ENCODE measurements at places on chromosomes 16 and 17. TPM values are rescaled to one million over a fixed set of nuclear protein-coding genes. Genes with fewer than 3 reads are reported as not detected.

The KCNJ16 gene
- total RNA-seq = not detected

The FBXO39 gene
- total RNA-seq = 1.4 TPM

The EPX gene
- not detected for total RNA-seq

- no peak overlapping the region for H3K4me3 ChIP-seq
- no peaks in the 10 kb centered on the region for H3K27me3 ChIP-seq
- peaks cover 20% of the 10 kb centered on the region for H3K36me3 ChIP-seq
- H3K4me1 ChIP-seq = peaks cover 3% of the 10 kb centered on the region
- DNase-seq = no peak
Observed at GRCh38 chr17:82599674-82600661, 48.3 kb downstream of the WDR45B start.

DNA sequence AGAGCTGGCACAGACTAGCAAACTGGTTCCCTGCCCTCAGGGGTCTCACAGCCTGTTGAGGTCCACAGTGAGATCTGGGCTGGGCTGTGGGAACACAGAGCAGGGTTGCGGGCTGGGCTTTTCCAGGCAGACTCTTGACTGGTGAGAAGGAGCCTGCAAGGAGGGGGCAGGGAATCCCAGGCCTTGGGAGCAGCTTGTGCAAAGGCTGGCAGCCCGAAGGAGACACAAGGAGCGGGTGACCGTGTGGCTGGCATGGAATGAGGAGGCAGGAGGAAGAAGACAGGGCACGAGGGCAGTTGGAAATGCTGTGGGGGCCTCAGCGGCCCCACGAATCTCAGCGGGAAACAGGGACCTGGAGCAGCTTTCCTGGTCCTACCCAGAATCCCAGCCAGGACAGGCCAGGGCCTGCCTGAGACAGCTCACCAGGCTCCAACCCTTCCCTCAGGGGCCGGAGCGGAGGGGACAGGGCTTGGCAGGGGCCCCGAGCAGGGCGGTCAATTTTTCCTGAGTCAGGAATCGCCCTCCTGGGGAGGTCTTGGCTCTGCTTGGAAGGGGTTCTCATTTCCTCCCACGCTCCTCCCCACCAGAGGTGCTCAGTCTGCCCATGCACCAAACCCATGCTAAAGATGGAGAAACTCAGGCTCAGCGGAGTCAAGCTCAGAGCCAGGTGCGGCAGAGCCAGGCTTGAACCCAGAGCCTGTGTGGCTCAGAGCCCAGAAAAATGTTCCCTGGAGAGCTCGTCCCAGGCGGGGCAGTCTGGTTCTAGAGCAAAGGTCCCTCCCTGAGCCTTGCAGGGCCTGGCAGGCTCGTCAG, 9.2 kb upstream of the SNN start:
- H3K27me3 ChIP-seq = no peaks in the 10 kb centered on the region
- H3K4me1 ChIP-seq = peaks cover 29% of the 10 kb centered on the region
- no peak overlapping the region for H3K4me3 ChIP-seq
- no peak overlapping the region for H3K27ac ChIP-seq

DNA sequence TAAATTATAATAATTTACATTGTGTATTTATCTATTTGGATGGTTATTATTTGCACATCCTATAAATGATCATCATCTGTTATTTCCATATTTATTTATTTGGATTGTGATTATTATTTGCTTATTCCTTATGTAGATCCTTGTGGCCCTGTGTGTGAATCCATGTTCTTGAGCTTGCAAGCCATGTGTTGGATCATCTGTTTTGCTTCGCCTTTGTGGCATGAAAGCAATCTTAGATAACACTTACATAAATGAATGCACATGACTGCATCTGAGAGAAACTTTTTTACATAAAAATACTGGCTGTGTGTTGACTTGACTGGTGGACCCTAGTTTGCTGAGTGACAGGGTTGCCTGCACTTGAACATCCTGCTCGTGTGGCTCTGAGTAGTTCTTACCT, 1024.5 kb upstream of the RBFOX1 start:
- DNase-seq = no peak
- H3K36me3 ChIP-seq = no peaks in the 10 kb centered on the region
- H3K4me1 ChIP-seq = no peaks in the 10 kb centered on the region
- no peaks in the 10 kb centered on the region for H3K27me3 ChIP-seq
- no peak overlapping the region for H3K4me3 ChIP-seq

The FOXL1 gene
- not detected for total RNA-seq

DNA sequence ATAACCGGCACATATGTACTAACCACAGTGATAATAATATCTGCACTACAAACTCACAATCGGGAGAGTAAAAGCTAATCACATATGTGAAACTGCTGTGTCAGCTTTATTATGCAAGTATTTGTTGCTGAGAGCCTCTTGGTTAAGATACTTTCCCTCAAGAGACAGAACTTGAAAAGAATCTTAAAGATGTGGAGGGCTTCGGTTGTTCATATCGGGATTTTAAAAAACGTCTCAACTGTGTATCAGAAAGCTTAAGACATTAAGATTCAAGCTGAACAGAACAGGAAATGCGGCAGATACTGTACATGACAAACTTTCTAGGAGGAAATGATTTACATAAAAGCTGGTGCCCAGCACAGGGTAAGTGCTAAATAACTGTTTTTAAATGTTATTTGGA, 27.5 kb upstream of the HLF start:
- no peak for DNase-seq
- peaks cover 11% of the 10 kb centered on the region for H3K4me1 ChIP-seq
- H3K27me3 ChIP-seq = no peaks in the 10 kb centered on the region
- H3K4me3 ChIP-seq = no peak overlapping the region
- peak overlapping the region; percentile 79 for H3K27ac ChIP-seq
- H3K36me3 ChIP-seq = no peaks in the 10 kb centered on the region

DNA sequence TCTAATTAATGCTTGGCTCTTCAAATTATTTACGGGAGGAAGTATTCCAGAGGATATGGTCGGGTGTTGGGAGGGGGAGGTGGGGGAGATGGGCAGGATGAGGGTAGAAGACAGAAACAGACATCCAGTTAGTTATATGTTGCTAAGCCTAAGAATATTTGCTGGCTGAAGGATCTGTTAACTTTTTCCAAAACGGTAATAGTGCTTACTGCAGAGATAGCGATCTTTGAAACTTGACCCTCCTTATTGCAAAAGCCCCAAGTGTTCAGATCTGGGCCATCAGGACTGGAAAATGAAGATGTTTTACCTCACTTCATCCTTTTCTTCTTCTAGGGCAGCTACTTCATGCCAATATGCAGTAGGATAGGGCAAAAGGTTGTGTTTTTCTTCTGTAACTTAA, 27.0 kb upstream of the MMD start:
- no peak for DNase-seq
- no peaks in the 10 kb centered on the region for H3K36me3 ChIP-seq
- no peak overlapping the region for H3K27ac ChIP-seq
- H3K4me1 ChIP-seq = peaks cover 3% of the 10 kb centered on the region

GRCh38 chr16:65386672-65387071, 264.8 kb upstream of the CDH11 start:
- no peak overlapping the region for H3K4me3 ChIP-seq
- no peak overlapping the region for H3K27ac ChIP-seq
- H3K27me3 ChIP-seq = no peaks in the 10 kb centered on the region
- H3K4me1 ChIP-seq = no peaks in the 10 kb centered on the region

The TPSD1 gene
- 0.32 TPM for total RNA-seq

GRCh38 chr17:55348749-55349354, 72.8 kb downstream of the MMD start:
- H3K4me3 ChIP-seq = no peak overlapping the region
- peaks cover 7% of the 10 kb centered on the region for H3K4me1 ChIP-seq
- no peaks in the 10 kb centered on the region for H3K36me3 ChIP-seq
- no peaks in the 10 kb centered on the region for H3K27me3 ChIP-seq

The CCL17 gene
- total RNA-seq = not detected

The FOXO3B gene
- 8.3 TPM for total RNA-seq

The PRR11 gene
- 1.6 TPM for total RNA-seq

GRCh38 chr17:7313088-7313889, 1.9 kb downstream of the GPS2 start:
- no peak overlapping the region for H3K4me3 ChIP-seq
- no peaks in the 10 kb centered on the region for H3K27me3 ChIP-seq

The TM4SF5 gene
- total RNA-seq = not detected

The MGRN1 gene
- 73.6 TPM for total RNA-seq

- H3K4me3 ChIP-seq = no peak overlapping the region
- no peaks in the 10 kb centered on the region for H3K27me3 ChIP-seq
- no peaks in the 10 kb centered on the region for H3K4me1 ChIP-seq
- DNase-seq = no peak
- no peak overlapping the region for H3K27ac ChIP-seq
Observed at GRCh38 chr16:76818606-76819181, 372.3 kb upstream of the MON1B start.

- H3K4me1 ChIP-seq = no peaks in the 10 kb centered on the region
- H3K36me3 ChIP-seq = no peaks in the 10 kb centered on the region
- no peak for DNase-seq
Observed at GRCh38 chr16:15515992-15516391, 81.6 kb downstream of the BMERB1 start.

GRCh38 chr16:77589071-77589765, 133.1 kb upstream of the NUDT7 start:
- H3K27me3 ChIP-seq = peaks cover 14% of the 10 kb centered on the region
- no peaks in the 10 kb centered on the region for H3K36me3 ChIP-seq
- H3K4me1 ChIP-seq = no peaks in the 10 kb centered on the region
- no peak overlapping the region for H3K27ac ChIP-seq

GRCh38 chr16:27221576-27222248, 18.4 kb downstream of the KDM8 start:
- H3K36me3 ChIP-seq = peaks cover 39% of the 10 kb centered on the region
- no peak for DNase-seq
- no peak overlapping the region for H3K4me3 ChIP-seq
- H3K4me1 ChIP-seq = peaks cover 16% of the 10 kb centered on the region

The MYH1 gene
- total RNA-seq = not detected

- DNase-seq = no peak
- H3K4me3 ChIP-seq = no peak overlapping the region
- no peaks in the 10 kb centered on the region for H3K27me3 ChIP-seq
- peaks cover 4% of the 10 kb centered on the region for H3K36me3 ChIP-seq
- H3K4me1 ChIP-seq = no peaks in the 10 kb centered on the region
- no peak overlapping the region for H3K27ac ChIP-seq
Observed at GRCh38 chr17:17561408-17562145, 29.9 kb downstream of the PEMT start.

DNA sequence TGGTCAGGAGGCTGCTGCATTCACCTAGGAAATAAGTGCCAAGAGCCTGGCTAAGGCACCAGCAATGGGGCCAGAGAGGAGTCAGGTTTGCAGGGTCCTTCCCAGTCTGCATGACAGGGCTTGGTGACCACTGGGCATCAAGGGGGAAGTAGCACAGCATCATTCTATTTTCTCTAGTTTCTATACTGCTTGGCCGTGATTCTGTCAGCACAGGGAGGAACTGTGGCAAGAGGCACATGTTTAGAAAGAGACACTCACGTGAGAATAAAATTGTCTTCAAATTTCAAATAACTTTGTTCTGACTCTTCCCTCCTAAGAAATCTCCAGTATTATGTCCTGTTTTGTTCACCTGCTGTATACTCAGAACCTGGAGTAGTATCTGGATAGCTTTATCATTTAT, 37.8 kb downstream of the ERN1 start:
- H3K4me3 ChIP-seq = no peak overlapping the region
- H3K36me3 ChIP-seq = peaks cover 20% of the 10 kb centered on the region
- peak overlapping the region; percentile 16 for H3K27ac ChIP-seq
- H3K4me1 ChIP-seq = peaks cover 16% of the 10 kb centered on the region

DNA sequence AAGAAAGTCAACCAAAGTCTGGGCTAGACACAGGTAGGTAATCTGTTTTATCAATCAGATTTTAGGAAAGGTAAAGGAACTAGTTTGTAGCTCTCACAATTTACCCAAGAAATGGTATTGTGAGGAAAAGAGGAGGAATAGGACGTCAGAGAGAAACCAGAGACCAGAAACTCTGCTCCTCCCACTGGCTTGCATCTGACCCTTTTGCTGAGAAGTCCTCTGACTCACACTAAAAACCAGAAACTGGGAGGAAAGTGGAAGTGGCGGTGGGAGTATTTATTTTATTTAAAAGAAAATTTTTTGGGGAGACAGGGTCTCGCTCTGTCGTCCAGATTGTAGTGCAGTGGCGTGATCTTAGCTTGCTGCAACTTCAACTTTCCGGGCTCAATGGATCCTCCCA, 38.0 kb upstream of the MNT start:
- no peaks in the 10 kb centered on the region for H3K27me3 ChIP-seq
- H3K4me1 ChIP-seq = no peaks in the 10 kb centered on the region
- H3K27ac ChIP-seq = no peak overlapping the region
- peaks cover 13% of the 10 kb centered on the region for H3K36me3 ChIP-seq
- H3K4me3 ChIP-seq = no peak overlapping the region
- DNase-seq = no peak

- H3K27ac ChIP-seq = no peak overlapping the region
- no peak for DNase-seq
- H3K27me3 ChIP-seq = peaks cover 3% of the 10 kb centered on the region
- H3K4me3 ChIP-seq = no peak overlapping the region
- H3K4me1 ChIP-seq = peaks cover 17% of the 10 kb centered on the region
- H3K36me3 ChIP-seq = no peaks in the 10 kb centered on the region
Observed at GRCh38 chr16:85089525-85089924, 22.7 kb downstream of the CIBAR2 start.

DNA sequence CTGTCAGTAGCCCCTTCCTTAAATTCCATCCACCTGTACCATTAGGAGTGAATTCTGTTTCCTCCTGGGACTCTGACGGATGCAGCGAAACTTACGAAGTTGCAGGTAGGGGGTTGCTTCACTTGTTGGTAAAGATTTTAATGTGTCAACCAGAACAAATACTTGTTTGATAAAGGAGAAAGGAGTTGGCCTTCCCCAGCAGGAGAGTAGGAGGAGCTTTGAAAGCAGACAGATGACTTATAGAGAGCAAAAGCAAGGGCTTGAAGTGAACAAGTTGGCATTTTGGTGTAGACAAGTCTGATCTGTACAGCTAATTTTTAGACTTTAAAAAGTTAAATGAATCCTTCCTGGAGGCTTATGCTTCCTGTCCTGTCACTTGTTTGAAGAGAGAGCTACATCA, 38.1 kb upstream of the PMFBP1 start:
- H3K4me1 ChIP-seq = no peaks in the 10 kb centered on the region
- no peak overlapping the region for H3K27ac ChIP-seq
- H3K27me3 ChIP-seq = no peaks in the 10 kb centered on the region
- H3K4me3 ChIP-seq = no peak overlapping the region
- DNase-seq = no peak

GRCh38 chr17:74935048-74935447, 650 bp upstream of the OTOP3 start:
- no peak for DNase-seq
- H3K4me1 ChIP-seq = no peaks in the 10 kb centered on the region
- H3K36me3 ChIP-seq = no peaks in the 10 kb centered on the region
- H3K4me3 ChIP-seq = no peak overlapping the region

GRCh38 chr16:87330646-87331045, 13.5 kb upstream of the C16orf95 start:
- H3K4me1 ChIP-seq = no peaks in the 10 kb centered on the region
- H3K4me3 ChIP-seq = no peak overlapping the region
- DNase-seq = no peak
- H3K27ac ChIP-seq = no peak overlapping the region

DNA sequence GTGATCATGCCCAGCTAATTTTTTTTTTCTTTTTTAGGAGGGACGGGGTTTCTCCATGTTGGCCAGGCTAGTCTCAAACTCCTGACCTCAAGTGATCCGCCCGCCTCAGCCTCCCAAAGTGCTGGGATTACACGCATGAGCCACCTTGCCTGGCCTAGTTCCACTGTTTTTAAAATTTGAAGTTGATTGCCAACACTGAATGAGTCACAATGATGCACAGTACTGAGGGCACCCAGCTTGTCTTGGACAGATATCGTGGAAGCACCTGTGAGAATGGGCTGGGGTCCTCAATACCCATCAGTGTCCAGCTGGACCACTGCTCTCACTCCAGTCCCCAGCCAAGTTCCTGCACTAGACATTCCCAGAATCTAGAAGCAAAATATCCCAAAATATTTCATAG, 2.5 kb downstream of the KNOP1 start:
- no peak overlapping the region for H3K4me3 ChIP-seq
- DNase-seq = no peak
- no peak overlapping the region for H3K27ac ChIP-seq
